ENCODE measurements at places on chromosomes 2 and 18.
A peak's percentile ranks its signal among the peaks of the same experiment; 100 is the strongest.

DNA sequence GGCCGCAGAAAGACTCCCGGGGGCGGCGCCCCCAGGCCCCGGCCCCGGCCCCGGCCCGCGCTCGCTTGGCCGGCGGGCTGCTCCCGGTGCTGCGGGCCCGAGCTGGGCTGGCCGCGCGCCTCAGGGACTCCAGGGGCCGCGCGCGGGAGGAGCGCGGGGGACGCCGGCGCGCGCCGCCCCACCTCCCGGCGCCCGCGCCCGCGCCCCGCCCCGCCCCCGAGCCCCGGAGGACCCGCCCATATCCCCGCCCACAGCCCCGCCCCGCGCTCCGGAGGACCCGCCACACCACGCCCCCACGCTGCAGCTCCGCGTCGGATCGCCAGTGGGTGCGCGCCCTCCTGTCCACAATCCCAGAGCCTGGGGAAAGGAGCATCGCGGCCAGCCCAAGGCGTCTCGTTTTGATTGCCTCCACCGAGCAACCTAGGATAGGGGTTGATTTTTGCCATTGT lies at the start of gene PARD6G:
Gene PARD6G (minus strand): TSS at position 122 of the 449 bp plus-strand sequence. CDS start 166 bp downstream, outside the sequence.
- peak; percentile 24 for DNase-seq

GRCh38 chr18:48594471-48595094 lies 55.8 kb downstream of the CTIF start:
- no peak for DNase-seq

DNA sequence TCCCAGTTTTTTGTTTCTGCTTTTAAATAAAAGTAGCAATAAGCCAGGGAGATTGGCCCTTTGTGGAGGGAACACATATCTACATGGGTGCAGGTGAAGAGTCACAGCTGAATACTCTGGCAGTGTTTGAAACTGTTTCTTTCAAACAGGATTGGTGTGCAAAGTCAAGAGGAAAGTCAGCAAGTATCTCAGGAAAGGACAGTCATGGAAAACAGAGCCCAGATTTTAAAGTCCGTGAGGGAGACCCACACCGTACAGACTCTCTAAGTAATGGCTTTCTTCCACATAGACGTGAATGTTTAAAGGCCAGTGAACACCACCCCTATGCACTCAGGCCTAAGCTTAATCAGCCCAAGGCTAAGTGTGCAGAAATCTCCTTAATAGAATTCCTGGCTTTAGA lies 95.3 kb downstream of the GFPT1 start:
- DNase-seq, result no peak

DNA sequence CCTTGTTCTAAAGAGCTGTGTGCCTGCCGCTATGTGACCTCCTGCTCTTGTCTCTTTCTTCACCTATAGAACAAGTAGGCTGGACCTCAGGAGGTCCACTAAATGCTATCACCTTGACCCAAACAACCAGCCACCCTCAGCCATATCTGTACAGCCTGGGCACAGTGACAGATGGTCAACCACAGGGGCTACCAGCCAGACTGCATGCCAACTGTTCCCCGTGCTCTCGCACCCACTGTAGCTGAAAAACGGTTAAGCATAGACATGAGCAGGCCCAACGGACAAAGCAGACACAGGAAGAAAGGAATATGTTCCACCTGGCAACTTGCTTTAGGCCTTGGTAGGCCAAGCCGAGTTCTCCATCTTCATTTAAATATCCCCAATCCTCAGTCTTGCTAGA lies 43.2 kb upstream of the ACAA2 start:
- DNase-seq, result no peak

GRCh38 chr2:64139956-64140355 lies 4.3 kb downstream of the PELI1 start:
- DNase-seq, result no peak

DNA sequence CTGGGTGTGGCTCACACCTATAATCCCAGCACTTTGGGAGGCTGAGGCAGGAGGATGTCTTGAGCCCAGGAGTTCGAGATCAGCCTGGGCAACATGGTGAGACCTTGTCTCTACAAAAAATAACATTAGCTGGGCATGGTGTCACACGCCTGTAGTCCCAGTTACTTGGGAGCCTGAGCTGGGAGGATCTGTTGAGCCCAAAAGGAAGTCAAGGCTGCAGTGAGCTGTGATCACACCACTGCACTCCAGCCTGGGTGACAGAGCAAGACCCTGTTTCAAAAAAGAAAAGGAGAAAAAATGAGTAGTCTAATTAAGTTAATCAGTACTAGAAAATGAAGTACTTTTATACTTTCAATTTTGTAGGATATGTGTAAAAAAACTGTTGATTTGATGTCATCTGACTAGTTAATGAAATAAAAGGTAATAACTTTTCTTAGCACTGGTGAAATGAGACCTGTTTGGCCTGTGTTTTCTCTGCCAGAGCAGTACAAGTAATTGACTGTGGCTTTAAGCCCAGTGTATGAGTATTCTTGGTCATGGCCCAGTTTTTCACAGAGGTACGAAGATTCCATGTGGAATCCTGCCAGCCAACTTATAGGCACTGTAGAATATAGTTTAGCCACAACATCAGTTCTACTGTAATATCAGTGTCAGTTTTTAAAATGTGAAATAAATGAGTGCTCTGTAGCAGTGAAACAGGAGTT lies 35.8 kb downstream of the MFSD6 start:
- DNase-seq, result no peak

- DNase-seq, result no peak
Measured at GRCh38 chr2:122180972-122181371, 425.5 kb downstream of the TSN start.

GRCh38 chr2:105777506-105778055 lies 32.9 kb downstream of the NCK2 start:
- DNase-seq, result no peak

DNA sequence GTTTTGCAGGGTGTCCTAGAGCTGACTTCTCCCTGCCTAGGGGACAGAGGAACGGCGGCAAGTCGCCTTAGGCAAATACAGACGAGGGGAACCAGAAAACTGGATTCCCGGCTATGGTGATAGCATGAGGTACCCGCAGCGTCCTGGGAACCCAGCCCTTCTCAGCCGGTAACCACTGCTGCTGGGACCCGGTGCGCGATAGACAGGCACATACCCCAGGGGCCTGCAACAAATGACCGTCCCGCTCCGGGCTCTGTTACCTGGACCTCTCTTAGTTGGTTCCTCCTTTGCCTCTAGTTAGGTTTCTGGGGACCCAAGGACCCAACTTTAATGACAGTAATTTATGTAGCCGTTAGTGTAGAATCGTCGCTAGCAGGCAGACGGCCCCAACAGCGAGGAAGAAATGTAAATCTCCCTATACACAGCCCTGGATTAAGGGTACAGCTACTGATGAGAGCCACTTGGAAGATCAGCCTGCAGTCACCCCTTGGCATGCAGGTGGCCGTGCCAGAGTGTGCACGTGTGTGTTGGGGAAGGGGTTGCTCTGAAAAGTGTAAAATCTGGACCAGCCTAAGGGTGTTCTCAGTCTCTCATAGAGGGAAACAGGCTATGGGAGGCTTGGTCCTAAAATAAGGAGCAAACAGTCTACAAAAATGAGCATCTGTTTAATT lies 819 bp upstream of the SERPINE2 start:
- no peak for DNase-seq

DNA sequence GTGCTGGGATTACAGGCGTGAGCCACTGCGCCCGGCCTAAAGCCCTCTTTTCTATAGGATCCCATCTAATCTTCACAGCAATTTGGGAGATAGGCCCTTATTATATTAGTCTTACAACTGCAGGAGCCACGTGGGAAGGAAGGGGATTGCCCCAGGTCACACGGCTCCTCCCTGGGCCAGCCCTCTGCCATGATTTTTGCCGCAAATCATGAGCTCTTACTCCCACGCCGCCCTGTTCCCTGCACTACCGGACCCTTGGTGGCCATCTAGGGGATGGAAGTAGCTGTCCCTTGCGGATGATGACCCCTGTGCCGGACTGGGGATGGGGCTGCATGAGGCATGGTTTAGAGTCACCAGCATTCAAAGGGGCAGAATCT lies 28.4 kb upstream of the PTMA start:
- DNase-seq, result no peak

GRCh38 chr18:35284841-35285240 lies 5.2 kb downstream of the ZSCAN30 start:
- no peak for DNase-seq

GRCh38 chr2:191866675-191867506 lies 20.0 kb upstream of the CAVIN2 start:
- no peak for DNase-seq

DNA sequence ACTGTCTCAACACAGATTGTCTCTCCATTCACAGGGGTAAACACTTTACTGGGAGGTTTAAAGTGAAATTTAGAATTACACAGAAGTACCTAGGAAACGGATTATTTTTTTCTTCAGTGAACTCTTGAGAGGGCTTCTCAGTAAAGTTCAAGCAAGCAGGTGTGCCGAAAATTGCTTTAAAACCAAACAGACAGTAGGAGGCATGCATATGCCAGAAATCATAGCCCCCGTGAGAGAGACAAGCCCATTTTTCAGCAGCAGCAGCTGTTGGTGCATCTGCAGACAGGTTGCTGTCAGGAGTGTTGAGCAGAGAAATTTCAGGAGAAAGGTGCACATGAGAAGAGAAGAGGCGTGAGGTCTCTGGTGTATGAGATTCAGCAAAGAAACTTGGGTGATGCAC lies 2115.5 kb upstream of the CELF4 start:
- DNase-seq, result no peak

GRCh38 chr2:215527736-215528135 lies 91.9 kb upstream of the FN1 start:
- no peak for DNase-seq

DNA sequence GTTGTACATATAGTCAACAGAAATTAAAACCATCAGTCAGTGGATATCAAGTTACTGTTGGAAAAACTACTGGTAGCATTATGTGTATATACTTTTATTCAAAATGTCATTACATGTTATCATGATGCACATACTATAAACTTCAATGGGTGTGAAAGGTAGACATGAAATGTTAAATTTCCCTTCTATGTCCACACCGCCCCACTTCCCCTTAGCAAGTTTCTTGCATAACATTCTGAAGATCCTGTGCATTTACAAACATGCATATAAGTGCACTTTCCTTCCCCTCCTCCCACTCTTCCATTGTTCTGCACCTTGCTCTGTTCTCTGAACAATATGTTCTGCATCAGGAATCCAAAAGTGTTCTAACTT lies 16.6 kb upstream of the HK2 start:
- DNase-seq, result no peak

DNA sequence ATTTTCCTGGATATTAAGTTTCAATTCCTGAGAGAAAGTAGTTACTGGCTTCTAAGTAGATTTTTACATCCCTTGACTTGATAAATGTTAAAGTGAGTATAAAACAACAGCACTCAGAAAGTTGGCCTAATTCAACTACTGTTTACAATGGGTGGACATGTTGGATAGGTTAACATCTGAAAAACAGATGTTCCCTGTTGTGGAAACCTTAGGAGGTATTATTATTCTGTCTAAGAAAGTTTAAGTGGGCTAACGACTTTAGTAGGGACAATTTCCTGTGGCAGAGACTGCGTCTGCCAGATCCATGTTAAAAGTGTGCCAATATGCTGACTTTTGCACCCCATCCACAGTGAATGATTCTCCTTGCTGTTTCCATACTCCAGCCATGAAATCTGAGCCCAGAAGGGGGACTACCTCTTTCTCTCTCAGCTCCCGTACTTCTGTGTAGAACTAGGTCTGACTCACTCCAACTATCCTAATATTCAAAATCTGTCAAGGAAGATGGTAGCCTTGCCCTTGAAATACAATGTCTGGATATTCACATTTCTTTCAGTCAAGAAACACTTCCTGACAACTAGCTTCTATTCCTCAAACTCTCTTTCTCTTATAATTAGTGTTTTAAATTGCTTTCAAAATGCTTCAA lies 327.5 kb upstream of the HNRNPA3 start:
- no peak for DNase-seq
